ENCODE measurements at places on chromosomes 7 and 10. TPM values are rescaled to one million over a fixed set of nuclear protein-coding genes. Genes with fewer than 3 reads are reported as not detected.
A peak's percentile ranks its signal among the peaks of the same experiment; 100 is the strongest.

GRCh38 chr10:37632641-37633040 lies 224.8 kb downstream of the ZNF248 start:
- no peak for DNase-seq

Gene DKK1
- not detected for polyA plus RNA-seq

- DNase-seq, result no peak
These were observed 25.1 kb downstream of the RAB18 start for GRCh38 chr10:27529010-27529783.

Gene LAMB1
- polyA plus RNA-seq, result 0.44 TPM

- DNase-seq, result peak; percentile 66
These were observed at the start of gene CALHM2 for GRCh38 chr10:103451831-103452505. Gene CALHM2, minus strand, starts transcription at chr10:103452370. Its CDS starts 2,429 bp downstream, at chr10:103449941.

DNA sequence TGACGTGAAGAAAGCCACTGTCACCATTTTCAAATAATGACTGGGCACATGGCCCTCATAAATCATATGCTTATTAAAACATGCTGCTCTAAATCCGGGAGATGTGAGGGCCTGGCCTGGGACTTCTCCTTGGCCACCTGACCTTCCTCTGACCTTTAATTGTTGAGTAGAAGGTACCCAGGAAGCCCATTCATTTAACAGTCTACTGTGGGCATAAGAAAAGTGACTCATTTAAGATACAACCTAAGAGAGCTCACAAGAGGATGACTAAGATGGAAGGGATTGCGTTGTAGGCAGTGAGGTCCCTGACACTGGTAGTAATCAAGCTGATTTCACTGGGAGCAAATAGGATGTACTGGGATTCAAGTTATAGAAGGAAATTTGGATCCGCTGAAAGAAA lies 203.4 kb upstream of the GPR26 start:
- no peak for DNase-seq

Gene OAT
- 69.5 TPM for polyA plus RNA-seq

Gene COL28A1
- polyA plus RNA-seq, result not detected

Gene SLC25A28
- polyA plus RNA-seq, result 26.4 TPM

- DNase-seq, result no peak
These were observed 90.2 kb upstream of the ARHGAP21 start for GRCh38 chr10:24813856-24814255.

Gene ACSM6
- not detected for polyA plus RNA-seq

DNA sequence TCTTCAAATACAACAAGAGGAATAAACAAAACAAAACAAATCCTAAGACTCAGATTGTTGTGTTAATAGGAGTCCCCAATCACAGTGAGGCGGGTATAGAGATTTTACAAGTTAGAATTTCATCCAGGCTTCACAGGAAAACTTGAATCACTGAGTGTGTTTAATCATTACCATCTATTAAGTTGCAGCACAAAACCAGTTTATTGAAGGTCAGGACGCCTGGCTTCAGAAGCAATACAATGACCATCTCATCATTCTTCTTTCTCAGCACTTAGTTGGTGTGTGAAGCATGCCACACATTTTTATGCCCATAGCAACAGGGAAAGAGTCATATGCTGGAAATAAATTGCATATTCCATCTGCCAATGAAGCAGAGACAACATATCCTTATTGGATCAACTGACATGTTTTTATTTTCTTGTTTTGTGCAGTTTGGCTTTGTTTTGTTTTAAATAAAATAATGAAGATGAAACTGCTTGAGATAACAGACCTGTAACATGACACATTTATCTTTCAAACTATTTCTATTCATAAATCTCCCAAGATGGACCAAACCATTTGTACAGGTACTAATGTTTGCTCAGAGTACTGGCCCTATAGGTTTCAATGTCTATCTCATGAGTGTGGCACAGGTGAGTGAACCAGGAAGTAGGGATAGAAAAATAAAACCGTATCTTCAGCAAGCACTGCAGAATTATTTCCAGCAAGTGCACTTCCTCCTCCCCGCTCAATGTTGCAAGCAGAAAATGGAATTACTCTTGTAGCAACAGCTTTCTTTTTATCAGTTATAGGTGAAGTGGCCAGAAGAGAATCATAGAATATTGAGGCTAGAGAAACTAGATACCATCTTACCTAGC lies 40.4 kb downstream of the TAC1 start:
- no peak for DNase-seq

GRCh38 chr7:50864694-50865093 lies 82.0 kb upstream of the GRB10 start:
- no peak for DNase-seq

DNA sequence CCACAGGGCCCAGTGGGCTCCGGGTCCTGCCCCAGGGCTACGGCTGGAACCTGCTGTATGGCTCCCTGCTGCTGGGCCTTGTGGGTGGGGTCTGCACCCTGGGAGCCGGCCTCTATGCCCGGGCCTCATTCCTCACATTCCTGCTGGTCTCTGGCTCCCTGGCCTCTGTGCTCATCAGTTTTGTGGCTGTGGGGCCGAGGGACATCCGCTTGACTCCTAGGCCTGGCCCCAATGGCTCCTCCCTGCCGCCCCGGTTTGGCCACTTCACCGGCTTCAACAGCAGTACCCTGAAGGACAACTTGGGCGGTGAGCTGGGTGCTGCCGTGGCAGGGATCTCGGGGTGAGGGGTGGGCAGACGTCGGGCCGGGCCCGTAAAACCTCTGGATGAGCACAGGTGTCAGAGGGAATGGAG lies 4.4 kb downstream of the SLC12A9 start:
- no peak for DNase-seq

DNA sequence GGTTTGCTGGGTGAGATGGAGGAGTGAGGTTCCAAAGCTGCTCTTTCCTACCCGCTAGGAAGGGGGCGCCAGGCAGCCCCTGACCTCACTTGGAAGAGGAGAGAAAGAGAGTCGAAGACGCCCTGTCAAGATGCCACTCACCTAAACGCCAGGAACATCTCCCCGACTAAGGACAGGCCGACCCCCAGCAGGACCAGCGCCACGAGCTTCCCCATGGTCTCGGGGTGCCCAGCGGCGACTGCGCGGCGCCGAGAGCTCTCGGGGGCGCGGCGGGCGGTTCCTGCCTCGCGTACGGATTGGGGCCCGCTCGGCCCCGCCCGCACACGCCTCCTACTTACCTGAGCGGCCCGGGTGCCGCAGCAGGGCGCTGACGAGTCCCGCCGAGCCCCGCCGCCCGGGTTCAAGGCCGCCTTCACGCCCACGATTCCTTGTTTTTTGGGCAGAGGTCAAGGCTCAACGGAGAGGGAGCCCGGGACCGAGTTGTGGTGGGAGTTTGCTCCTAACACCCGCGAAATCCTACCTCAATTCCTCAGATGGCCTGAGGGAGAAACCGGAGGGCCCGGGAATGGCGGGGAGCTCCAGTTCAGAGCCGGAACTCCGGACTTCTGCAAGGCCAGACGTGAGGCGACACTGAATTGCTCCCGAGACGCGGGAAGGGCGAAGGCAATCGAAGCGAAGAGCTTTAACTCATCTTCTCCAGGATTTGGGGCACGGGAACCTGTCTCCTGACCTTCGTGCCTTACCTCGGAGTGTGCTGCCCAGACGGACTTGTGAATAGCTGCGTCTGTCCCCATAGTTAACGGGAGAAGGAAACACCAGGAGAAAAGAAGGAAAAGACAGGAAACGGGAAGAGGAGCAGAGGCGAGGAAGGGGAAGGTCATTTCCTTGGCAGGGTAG lies at the start of gene PON3:
PON3 (minus strand) TSS at position 240 of the 897 bp plus-strand sequence; CDS start at position 215, 25 bp downstream.
- peak; percentile 16 for DNase-seq

- no peak for DNase-seq
These were observed 23.3 kb upstream of the GPR22 start for GRCh38 chr7:107446531-107446930.

GRCh38 chr10:6763423-6763822 lies 183.3 kb upstream of the PRKCQ start:
- no peak for DNase-seq

- no peak for DNase-seq
These were observed 280.2 kb upstream of the HGF start for GRCh38 chr7:82049891-82050533.
